Right ventricle myocardium superior (tissue), 1 donor: ENCODE measurements at places on chromosomes 6 and 20. TPM values are rescaled to one million over a fixed set of nuclear protein-coding genes. Genes with fewer than 3 reads are reported as not detected.

DNA sequence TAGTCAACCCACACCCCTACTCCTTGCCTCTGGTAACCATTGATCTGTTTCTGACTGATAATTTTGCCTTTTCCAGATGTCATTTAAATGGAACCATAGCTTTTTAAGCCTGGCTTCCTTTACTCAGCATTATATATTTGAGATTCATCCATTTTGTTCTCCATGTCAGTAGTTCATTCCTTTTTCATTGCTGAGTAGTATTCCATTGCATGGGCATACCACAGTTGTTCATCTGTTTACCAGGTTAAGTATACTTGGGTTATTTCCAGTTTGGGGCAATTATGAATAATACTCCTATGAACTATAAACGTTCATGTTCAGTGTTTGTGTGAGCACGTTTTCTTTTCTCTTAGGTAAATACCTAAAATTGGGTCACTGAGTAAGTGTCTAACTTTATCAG lies 25.1 kb downstream of the FGD2 start:
- no peak for DNase-seq

- DNase-seq, result no peak
These were observed 728.3 kb downstream of the EPHA7 start for GRCh38 chr6:92690997-92691599.

The NOP56 gene
- total RNA-seq, result 45.6 TPM

The SYCP2 gene
- 0.94 TPM for total RNA-seq

The MATN4 gene
- not detected for total RNA-seq
